GM18507 (cell line): ENCODE measurements at places on chromosomes 6 and 20.

GRCh38 chr20:38165966-38166702 lies 1.1 kb upstream of the TGM2 start:
- no peak for DNase-seq

DNA sequence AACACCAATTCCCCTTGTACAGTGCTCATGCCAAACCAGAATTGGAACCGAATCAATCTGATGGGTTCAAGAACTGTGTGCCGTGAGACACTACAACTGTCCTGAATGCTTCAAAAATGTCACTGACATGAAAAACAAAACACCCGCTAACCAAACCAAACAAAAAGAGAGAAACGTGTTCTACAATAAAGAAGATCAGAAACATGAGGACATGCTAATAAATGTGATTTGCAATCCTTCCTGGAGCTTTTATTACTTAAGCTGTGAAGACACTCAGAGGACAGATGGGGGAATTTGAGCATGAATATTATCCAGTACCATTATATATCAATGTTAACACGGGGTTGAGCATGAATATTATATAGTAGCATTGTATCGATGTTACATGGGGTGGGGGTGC lies 72.2 kb upstream of the NFATC2 start:
- no peak for DNase-seq

GRCh38 chr6:431504-431903 lies 40.0 kb downstream of the IRF4 start:
- no peak for DNase-seq

DNA sequence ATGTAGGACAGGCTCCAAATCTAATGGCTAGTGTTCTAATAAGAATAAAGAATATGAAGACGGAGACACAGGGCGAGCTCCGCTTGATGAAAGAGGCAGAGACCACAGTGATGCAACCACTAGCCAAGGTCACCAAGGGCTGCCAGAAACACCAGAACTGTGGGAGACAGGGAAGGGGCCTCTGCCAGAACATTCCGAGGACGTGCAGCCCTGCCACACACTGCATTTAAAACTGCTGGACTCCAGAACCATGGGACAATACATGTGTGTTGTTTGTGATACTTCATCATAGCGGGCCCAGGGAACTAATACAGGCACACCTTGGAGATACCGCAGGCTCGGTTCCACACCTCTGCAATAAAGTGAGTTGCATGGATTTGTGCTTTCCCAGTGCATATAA lies 2.9 kb upstream of the THBS2 start:
- no peak for DNase-seq

DNA sequence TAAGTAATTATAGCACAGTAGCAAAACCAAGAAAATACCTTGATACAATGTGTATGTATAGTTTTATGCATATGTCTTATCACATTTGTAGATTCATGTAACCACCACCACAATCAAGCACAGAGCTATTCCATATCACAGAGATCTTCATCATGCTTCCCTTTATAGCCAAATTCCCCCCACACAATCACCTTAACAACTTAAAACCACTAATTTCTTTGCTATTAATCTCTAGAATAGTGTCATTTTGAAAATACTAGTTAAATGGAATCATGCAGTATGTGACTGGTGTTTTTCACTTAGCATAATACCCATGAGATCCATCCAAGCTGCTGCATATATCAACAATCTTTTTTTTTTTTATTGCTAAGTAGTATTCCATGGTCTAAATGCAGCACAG lies 8.2 kb downstream of the HLA-DRA start:
- DNase-seq = no peak
